Skin of body (tissue), 3 donors: ENCODE measurements at places on chromosomes 7 and 10.

DNA sequence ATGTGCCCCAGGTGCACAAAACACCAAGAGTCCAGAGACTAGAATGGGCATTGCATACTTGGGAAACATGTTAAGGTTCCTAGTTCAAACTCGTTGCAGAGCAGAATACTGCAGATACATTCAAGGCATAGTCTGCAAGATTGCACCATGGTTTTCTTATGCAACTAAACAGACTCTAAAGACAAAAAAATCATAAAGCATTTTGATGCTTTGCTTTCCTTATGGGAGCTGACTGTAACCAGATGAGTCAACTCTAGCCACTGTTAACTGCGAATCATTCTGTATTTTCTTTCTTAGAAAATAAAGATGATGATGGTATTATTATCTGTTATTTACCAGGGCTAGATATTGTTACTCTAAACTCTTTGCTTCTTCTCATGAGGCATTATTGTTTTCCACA is 19.7 kb downstream of the TRUB1 start:
- no peak for DNase-seq

- no peak for DNase-seq
Observed at GRCh38 chr7:77188731-77189437, 10.7 kb downstream of the FGL2 start.

GRCh38 chr10:21194510-21194993 is 297.4 kb upstream of the NEBL start:
- no peak for DNase-seq

- DNase-seq = no peak
Observed at GRCh38 chr7:214410-215212, 22.2 kb downstream of the FAM20C start.

DNA sequence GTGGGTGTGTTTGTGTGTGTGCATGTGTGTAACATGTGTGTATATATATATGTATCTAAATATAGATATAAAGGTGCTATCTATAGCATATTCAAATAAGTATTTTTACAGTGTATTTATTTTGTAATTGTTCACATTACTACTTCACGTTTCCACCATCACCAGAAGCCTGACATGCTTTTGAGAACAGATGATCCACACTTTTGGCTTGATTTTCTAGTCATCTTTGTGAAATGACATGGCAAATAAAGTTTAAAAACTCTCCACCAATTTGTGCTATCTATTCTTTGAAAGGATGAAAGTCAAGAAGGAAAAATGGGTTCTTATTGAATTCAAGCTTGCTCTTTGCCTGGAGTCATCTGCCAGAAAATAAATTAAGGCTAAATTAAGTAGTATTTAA is 294.0 kb upstream of the AKR1E2 start:
- DNase-seq = no peak

DNA sequence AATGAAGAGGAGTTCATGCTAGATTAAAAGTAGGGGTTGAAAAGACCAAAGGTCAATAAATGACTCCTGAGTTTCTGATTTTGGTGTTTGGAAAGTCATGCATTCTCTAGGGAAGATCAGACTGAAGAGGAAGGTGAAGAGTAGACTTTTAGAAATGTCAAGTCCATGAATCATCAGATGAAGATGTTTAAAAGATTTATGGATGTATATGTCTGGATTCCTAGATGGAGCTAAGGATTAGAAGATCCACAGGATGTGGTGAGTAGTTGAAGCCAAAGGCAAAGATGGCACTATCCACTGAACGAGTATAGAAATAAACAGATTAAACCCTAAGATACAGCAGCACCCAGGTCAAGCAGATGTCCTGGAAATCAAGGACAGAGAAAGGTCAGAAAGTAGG is 298.5 kb downstream of the GPAM start:
- no peak for DNase-seq

DNA sequence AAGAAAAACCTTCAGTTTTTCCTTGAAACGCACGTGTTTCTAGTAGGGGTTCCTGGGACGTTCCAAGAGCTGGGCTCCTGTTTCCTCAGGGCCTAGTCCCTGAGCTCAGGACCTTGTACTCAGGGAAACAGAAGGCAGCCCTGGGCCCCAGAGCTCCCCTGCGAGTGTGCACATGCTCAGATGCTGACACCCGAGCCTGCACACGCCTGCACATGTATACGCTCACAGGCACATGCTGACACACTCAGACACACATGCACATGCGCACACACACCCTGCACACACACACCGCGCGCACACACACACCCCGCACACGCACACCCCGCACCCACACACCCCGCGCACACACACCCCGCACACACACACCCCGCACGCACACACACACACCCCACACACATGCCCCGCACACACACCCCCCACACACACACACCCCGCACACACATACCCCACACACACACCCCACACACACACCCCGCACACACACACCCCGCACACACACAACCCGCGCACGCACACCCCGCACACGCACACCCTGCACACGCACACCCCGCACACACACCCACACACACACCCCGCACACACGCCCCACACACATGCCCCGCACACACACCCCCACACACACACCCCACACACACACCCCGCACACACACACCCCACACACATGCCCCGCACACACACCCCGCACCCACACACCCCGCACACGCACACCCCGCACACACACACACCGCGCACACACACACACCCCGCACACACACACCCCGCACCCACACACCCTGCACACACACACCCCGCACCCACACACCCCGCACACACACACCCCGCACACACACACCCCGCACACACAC is 52.2 kb downstream of the CALML3 start:
- no peak for DNase-seq

- DNase-seq = no peak
Observed at GRCh38 chr7:15490291-15490690, 71.5 kb downstream of the AGMO start.

DNA sequence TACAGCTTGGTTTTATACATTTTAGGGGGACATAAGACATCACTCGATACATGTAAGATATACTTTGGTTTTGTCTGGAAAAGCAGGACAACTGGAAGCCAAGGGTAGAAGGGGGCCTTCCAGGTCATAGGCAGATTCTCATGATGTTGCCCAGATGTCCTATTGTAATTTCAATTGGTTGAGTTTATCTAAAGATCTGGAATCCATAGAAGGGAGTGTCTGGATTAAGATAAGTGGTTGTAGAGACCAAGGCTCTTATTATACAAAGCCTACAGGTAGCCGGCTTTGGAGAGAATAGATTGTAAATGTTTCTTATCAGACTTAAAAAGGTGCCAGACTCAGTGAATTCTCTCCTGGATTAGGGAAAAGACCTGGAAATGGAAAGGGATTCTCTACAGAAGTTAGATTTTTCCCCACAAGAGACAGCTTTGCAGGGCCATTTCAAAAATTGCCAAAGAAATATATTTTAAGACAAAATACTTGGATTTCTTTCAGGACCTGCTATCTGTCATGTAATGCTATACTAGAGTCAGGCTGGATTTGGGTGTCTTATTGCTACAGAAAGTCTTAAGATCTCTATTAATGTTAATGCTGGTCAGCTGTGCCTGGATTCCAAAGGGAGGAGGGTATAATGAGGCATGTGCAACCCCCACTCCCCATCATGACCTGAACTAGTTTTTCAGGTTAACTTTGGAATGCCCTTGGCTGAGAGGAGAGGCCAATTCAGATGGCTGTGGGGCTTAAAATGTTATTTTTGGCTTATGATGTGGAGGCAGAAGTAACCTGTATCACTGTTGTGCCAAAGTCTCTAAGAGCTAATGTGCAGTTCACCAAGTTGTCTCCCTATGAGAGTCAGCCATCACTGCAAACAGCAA is 511.1 kb upstream of the C7orf33 start:
- no peak for DNase-seq

- no peak for DNase-seq
Observed at GRCh38 chr7:2607122-2607922, 24.5 kb upstream of the TTYH3 start.

GRCh38 chr10:101330231-101330630 is 23.7 kb upstream of the BTRC start:
- no peak for DNase-seq

- no peak for DNase-seq
Observed at GRCh38 chr10:88540351-88540750, 42.8 kb downstream of the RNLS start.

GRCh38 chr7:48976253-48976652 is 51.9 kb downstream of the CDC14C start:
- DNase-seq = no peak

- peak; percentile 52 for DNase-seq
Observed at GRCh38 chr10:58625070-58625469, 112.4 kb downstream of the BICC1 start.

- DNase-seq = no peak
Observed at GRCh38 chr10:116766837-116767634, 24.7 kb upstream of the HSPA12A start.

DNA sequence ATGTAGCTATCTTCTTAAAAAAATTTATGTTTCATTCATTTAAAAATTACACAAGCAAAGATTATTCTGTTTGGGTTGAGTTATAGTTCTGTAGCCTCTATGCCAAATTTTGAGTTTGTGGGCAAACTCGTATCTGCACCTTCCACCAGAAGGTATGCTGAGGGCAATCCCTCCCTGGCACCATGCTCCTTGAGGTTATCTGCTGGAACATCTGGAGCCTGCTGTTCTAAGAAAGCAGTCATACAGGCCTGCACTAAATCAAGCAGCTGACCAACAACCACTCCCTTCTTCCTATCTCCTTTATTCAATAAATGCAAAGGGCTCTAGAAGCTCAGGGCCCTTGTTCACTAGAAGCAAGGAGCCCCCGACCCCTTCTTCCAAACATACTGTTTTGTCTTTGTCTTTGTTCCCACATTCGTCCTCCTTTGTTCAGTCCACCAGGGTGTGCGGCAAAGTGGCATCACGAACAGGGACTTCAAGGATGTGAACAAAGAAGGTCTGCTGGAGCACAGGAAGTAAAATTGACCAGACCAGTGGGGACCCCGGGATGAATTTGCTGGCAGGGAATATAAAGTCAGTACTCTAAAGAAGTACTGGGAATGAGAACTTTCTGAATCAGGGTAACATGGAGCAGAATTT is 36.4 kb downstream of the OR13A1 start:
- no peak for DNase-seq

DNA sequence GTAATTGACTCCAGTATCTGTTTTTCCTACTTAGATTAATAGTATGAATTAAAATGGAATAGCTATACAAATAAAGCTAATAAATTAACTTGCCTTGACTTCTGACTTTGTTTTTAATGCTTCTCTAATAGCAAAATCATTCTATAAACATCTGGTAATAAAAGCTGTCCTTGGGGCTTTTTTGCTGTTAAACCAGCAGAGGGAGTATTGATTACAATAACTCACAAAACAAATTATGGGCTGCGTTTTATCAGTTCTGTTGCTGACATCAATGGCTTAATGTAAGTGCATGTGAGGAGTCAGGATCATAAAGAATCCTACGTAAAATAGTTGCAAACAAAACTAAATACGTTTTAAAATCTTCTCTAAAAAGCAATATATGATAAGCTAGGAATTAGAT is 667.8 kb downstream of the PCDH15 start:
- DNase-seq = no peak

DNA sequence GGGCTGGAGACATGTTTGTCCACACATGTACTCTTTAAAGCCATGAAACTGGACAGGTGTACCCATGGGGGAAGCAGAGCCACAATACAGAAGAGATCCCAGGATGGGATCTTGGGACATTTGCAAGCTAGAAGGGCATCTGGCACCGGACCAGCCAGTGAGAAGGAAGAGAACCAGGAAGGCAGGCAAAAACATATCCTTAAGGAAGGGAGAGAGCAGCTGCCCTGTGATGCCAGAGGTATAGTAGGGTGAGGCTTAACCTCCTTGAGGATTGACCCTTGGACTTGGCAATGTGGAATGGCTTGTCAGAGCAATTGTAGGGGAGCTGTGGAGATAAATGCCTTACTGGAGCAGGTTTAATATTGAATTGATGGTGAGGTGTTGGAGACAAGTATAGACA is 17.9 kb upstream of the SUV39H2 start:
- DNase-seq = no peak

- peak; percentile 52 for DNase-seq
Observed at GRCh38 chr10:86413046-86413728, 46.6 kb upstream of the GRID1 start.

DNA sequence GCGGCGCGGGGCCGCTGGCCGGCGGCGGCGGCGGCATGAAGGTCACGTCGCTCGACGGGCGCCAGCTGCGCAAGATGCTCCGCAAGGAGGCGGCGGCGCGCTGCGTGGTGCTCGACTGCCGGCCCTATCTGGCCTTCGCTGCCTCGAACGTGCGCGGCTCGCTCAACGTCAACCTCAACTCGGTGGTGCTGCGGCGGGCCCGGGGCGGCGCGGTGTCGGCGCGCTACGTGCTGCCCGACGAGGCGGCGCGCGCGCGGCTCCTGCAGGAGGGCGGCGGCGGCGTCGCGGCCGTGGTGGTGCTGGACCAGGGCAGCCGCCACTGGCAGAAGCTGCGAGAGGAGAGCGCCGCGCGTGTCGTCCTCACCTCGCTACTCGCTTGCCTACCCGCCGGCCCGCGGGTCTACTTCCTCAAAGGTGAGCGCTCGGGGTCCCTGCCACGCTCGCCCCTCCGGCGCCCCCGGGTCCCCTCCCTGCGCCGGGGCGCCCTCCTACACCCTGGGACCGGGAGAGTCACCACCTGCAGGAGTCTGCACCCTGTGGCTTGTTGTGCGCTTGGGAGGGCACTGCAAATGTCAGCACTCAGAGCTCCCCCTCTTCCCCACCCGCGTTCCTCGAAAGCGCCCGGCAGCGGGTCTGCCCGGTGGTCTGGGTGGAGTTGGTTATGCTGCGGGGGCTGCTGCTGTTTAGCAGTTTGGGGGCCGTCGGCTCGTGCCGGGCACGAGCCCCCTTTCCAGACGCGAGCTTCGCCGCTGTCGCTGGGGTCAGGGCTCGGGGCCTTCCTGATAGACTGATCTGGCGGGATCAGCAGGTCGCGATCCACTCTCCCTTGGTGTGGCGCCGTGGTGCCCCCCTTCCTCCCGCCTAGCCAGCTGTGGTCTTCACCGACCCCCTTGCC is 627 bp downstream of the DUSP5 start:
- peak; percentile 12 for DNase-seq

GRCh38 chr10:17092216-17092944 is 37.2 kb downstream of the CUBN start:
- no peak for DNase-seq

GRCh38 chr10:72067463-72068125 is 20.8 kb downstream of the SPOCK2 start:
- no peak for DNase-seq

DNA sequence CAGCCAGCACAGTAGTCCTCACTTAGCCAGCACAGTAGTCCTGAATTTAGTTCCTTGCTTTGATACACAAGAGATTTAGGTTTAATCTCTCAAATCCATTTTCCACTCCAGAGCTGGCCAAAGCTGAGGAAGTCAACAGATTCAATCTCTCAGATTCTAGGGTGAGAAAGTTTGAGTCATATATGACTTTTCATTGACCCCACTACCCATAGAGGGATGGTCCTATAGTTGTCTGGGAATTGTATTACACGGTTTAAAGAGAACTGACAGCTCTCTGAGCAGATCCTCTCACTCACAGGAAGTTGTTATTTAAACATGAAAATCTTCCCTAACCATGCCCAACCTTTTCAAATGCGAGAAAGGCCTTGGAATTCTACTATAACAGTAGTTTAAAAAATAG is 641.8 kb upstream of the SEMA3D start:
- no peak for DNase-seq
